ENCODE measurements at places on chromosomes 3 and 15.

DNA sequence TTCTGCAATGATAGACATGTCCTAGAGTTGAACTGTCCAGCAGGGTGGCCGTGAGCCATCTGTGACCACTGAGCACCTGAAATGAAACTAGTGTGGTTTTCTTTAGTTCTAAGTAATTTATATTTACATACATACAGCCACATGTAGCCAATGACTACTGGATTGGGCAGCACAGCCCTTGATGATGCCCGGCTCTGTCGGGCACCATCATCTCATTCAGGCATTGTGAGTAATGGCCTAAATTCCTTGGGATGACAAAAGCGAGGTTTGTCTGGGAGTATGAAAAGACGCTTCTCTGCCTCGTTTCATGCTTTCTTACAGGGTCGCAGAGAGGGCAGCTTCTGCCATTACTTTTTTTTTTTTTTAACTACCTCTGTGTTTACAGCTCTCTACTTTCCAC, 251.9 kb upstream of the HES1 start:
- DNase-seq = no peak

DNA sequence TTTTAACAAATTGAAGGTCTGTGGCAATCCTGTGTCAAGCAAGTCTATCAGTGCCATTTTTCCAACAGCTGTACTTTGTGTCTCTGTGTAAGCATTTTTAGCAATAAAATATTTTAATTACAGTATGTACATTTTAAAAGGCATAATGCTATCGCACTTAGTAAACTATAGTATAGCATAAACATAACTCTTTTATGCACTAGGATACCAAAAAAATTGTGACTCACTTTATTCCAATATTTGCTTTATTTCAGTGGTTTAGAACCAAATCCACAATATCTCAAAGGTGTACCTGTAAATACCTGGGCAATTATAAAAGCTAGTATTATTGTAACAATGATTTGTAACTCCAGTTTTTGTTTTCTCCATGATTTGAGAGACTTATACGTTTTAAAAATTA, 46.5 kb downstream of the FRMD5 start:
- no peak for DNase-seq

GRCh38 chr3:84980011-84980410, 21.2 kb downstream of the CADM2 start:
- no peak for DNase-seq

GRCh38 chr15:68230157-68231100, 901 bp upstream of the CLN6 start:
- no peak for DNase-seq

GRCh38 chr3:57484563-57484962, 59.6 kb downstream of the DNAH12 start:
- DNase-seq = no peak

DNA sequence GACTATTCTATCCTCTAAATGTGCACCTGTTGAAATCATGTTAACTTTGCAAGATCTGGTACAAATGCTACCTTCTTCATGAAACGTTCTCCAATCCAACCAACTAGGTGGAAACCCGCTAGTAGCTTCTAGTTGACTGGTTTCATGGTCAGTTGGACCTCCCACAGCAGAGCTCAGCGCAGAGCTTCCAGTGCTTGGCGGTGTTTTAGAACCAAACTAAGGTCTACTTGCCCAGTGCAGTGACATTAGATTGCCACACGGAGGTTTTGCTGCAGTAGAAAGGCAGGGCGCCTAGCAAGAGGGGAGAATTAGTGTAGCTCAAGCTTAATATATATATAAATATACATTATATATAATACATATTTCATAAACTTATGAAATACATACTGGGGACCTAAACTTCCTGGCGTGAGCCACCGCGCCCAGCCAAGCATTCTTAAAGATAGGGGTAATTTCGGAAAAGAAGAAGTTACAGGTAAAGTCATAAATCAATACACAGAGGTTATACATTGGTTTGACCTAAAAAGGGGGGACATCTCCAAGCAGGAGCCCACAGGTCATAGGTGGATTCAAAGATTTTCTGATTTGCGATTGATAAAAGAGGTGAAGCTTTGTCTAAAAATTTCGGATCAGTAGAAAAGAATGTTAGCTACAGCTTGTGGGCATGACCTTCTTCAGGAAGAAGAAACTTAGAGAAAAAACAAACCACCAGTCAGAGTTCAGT, 2.1 kb upstream of the OXSR1 start:
- no peak for DNase-seq

- DNase-seq = no peak
Measured at GRCh38 chr3:20924646-20925385, 738.8 kb upstream of the SGO1 start.

DNA sequence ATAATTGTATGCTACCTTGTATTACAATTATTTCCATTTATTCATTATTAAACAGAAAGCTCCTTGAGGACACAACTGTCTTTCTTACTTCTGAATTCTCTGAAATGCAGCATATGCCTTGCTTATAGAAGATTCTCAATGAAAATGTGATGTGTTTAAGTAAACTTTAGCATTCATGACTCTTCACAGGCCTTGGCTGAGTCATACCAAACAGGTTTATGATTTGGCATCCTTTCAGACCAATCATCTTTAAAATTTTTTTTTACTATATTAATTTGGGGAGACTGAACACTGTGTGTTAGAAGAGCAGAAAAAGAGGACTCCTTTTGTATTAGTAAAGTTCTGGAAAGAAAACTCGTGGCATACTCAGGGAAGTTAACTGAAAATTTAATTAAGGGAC, 6.4 kb upstream of the GALK2 start:
- DNase-seq = no peak

GRCh38 chr15:100671858-100672543, 69.6 kb downstream of the ASB7 start:
- no peak for DNase-seq

GRCh38 chr15:40437752-40438687, 2.7 kb upstream of the BAHD1 start:
- no peak for DNase-seq

- no peak for DNase-seq
Measured at GRCh38 chr3:105809208-105809888, 59.5 kb downstream of the CBLB start.

- DNase-seq = no peak
Measured at GRCh38 chr3:66498687-66499621, 1.9 kb downstream of the LRIG1 start.

GRCh38 chr3:44682182-44682896, 30.1 kb upstream of the ZNF502 start:
- no peak for DNase-seq

- no peak for DNase-seq
Measured at GRCh38 chr3:70856414-70857162, 544.1 kb upstream of the MDFIC2 start.

- DNase-seq = no peak
Measured at GRCh38 chr3:169477790-169478189, 185.7 kb downstream of the MECOM start.

GRCh38 chr3:4712109-4712508, 219.0 kb downstream of the ITPR1 start:
- DNase-seq = no peak

DNA sequence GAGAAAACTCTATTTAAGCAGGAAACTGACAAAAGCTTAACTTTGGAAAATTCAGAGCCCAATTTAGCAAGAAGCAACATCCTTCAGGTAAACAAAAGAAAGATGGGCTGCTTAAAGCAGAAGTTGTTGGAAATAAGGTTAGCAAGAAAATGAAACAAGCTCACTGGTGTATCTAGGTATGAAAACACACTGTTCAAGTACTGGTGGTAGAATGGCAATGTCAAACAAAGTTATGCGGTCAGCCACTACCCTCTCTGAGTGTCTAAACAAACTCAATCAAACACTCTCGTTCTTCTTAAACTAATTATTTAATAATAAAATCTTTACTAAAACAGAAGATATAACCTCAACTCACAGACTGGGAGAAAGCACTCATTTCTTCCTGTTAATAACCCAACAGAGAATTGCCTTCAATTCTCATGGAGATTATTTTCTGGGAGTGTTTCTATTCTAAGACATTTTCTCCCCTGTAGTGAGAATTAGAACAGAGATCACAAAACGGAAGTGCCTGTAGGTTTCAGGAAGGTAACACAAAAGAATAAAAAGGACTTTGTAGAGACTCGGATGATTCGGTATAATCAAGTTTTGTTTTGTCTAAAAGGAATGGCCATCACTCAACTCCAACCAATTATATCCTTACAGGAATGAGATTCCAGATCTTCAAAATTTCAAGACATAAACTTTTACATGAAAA, 28.9 kb downstream of the PRICKLE2 start:
- no peak for DNase-seq

DNA sequence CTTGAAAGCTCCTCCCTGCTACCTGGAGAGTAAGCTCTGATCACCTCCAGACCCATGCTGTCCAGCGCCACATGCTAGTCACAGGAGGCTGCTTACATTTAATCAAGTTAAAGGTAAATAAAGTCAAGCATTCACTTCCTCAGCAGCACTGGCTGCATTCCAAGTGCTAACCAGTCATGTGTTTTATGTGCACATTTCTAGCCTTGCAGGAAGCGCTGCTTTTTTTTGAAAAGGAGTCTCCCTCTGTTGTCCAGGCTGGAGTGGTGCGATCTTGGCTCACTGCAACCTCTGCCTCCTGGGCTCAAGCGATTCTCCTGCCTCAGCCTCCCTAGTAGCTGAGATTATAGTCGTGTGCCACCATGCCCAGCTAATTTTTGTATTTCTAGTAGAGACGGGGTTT, 279.2 kb downstream of the GABRG3 start:
- DNase-seq = no peak

- DNase-seq = no peak
Measured at GRCh38 chr15:64597477-64597822, 137.1 kb downstream of the ZNF609 start.

DNA sequence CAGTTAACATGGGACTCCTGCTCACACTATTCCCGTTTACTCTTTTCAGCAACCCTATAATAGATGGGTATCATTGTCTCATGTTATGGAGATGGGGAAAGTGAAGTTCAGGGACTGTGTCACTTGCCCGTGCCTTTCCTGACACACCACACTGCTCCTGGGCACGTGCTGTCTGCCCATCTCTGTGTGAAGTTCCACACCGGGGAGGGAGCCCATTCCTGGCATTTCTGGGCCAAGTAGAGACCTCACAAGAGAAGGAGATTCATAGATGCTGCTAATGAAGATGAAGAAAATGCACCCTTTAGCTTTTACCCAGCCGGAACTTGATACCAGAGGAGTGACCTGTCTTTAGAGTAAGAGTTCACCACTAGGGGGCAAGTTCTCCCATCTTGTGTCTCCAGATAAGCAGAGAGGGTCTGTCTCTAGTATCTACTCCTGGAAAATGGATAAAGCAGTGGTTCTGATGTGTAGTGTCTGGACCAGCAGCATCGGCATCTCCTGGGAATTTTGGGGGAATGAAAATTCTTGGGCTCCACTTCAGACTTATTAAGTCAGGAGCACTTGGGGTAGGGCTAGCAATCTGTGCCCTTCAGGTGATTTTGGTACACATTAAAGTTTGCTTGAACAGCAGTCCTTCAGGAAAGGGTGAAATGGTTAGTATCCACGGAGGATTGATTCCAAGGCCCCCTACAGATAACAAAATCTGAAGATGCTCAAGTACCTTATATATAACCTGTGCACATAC, 2.0 kb upstream of the TOPBP1 start:
- DNase-seq = no peak

DNA sequence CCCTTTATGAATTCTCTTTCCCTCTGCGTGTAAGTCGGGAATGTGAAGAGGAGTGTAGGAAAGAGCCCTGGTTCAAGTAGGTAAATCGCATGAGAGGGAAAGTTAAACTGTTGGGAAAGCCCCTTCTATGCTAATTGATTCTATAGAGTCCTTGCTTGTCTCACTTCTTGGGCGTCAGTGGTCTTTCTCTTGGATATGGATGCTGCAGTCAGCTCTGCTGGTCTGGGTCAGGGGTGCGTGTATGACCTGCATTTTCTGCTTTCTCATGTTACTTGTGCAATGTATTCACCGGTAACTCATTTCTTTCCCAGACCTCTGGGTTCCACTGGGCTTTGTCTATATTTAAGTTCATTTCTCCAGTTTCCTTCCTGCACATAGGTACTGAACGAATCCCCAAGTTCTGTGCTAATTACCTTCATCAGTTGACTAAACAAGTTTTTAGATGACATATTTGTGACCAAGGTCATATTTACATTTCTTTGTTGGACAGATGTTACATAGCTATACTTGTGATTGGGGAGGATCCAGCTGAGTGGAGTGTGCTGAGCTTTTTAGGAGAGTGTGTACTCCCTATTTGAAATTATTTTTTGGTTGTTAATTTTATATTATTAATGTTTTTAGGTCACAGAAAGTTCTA, 1.4 kb downstream of the SETD5 start:
- DNase-seq = no peak

DNA sequence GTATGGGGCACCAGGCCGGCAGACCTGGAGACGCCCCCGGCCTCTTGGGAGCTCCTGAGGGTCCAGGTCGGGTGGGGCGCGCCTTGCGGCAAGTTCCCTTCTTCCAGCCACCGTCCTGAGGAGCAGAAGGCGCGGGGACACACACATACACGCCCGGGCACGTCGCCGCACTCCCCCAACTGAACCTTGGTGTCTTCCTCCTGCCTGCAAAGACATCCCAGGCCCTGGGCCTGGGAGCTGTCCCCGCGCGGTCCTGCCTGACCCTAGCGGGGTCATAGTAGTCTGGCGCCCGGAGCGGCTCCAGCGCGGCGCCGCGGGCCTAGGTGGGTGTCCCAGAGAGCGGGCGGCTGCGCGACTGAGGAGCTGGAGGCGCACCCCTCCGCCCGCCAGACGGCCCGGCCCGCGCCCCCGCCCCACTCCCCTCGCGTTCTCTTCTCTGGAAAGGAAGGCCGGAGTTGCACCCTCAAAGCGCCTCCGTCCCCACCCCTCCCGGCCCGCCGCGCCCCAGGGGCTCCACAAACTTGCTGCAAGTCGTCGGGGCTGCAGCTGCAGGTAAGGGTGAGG, 185.9 kb upstream of the LINGO1 start:
- DNase-seq = no peak

DNA sequence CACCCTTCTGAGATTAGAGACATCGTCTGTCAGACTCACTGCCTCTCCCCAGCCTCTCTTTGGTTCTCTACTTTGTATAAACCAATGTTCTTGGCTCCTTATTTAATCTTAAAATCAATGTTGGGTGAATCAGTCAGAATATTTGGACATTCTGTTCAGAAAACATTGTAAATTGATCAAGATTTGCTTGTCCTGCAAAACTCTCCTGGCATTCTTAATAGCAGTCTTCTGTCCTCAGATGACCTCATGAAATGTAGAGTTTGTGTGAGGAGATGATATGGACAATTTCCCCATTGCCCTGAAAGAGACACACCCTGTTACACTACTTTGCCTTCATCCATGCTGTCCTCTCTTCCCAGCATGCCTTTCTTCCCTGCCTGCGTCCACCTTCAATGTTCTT, 33.6 kb downstream of the CD200R1L start:
- DNase-seq = no peak

GRCh38 chr3:65908588-65908987, 130.1 kb downstream of the MAGI1 start:
- no peak for DNase-seq

GRCh38 chr3:88433568-88433967, 283.8 kb downstream of the C3orf38 start:
- DNase-seq = no peak

- DNase-seq = no peak
Measured at GRCh38 chr15:64004587-64004986, 41.7 kb downstream of the DAPK2 start.
